ENCODE measurements at places on chromosomes 4 and X.

DNA sequence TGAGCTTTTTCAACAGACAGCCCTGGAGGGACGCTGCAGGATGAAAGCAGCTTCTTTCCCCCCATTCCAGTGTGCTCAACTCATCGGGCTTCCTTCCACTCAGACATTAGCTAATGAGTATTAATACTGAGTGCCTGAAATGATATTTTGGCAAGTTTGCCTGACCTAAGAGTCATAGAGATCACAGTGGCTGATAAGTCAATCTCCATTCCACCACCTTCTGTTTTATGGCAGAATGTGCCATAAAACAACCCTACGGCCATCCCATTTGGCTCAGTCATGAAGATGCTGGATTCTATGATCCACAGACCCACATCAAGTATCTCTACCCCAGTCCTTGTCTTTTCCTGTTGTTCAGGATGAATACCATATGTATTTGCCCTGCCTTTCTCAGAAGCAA, 48.3 kb upstream of the MAB21L2 start:
- no peak for DNase-seq

GRCh38 chrX:15946783-15947580, 92.4 kb upstream of the AP1S2 start:
- DNase-seq = peak; percentile 35

GRCh38 chr4:105058177-105058812, 88.4 kb upstream of the TET2 start:
- peak; percentile 16 for DNase-seq

DNA sequence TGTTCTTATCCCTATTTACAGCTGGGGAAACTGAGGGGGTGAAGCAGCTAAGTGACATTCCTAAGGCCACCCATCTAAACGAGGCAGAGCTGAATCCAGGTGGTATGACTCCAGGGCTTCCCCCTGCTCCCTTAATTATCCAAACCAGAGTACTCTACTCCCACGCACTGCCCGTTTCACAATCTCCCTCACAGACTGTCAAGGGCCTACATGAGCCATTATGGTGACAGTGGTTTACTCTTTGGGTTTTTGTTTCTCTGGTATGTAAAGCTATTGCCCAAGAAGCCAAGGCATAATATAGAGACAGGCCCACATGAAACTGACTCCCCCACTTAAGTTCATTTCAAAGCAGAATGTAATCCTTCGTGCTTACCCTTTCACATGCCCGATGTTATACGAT, 95.1 kb downstream of the NHS start:
- DNase-seq = peak; percentile 20

DNA sequence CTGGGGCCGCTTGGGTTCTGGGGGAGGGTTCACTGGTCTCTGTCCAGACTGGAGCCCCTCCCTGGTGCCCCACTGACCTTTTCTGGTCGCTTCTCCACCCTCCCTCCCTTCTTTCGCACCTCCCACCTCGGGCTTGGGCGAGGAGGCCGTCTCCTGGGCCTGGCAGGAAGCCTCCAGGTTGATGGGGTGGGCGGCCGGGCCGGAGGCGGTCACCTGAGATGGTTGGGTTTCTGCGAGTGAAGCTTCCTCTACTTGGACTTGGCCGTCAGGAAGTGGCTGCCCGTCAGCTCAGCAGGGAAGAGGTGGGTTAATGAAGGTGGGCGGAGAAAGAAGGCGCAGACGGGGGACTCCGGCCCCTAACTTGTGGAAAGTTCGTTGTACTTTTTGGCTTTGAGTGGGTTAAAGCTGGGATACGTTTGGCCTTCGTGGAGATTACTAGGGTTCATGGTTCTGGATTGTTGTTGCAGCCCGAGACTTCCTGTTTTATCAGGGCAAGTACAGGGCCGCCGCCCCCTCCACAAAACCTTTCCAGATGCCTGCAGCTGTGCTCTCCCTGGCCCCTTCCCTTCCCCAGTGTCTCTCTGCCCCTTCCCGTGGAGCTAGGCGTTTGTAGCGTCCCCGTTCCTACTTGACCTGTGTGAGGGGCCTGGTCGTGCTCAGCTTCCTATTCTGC, 1.2 kb downstream of the AKAP17A start:
- peak; percentile 39 for DNase-seq

DNA sequence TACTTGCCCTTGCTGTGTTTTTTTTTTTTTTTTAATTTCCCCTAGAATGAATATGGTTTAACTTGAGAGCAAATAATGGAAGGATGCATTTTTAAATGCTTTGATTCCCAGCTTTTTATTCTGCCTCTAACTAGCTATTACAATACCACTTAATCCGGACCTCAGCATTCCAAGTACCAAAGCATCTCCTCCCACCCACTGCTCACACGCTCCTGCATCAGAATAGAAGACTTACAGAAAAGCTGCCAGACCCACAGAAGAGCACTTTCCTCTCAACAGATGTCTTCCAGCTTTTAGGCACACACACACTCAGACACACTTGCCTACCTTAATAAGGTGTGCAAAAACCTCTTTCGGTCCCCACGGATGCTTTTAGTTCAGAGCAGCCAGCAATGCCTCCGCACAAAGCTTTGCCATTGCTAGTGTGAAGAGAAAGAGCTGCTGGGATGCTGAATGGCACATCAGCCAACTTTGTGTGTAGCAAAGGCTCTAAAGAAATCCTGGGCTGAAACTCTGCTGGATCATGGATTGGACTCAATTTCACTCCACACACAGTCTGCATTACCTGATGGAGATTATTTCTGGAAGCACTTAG, 1056.2 kb downstream of the DMD start:
- DNase-seq = no peak

DNA sequence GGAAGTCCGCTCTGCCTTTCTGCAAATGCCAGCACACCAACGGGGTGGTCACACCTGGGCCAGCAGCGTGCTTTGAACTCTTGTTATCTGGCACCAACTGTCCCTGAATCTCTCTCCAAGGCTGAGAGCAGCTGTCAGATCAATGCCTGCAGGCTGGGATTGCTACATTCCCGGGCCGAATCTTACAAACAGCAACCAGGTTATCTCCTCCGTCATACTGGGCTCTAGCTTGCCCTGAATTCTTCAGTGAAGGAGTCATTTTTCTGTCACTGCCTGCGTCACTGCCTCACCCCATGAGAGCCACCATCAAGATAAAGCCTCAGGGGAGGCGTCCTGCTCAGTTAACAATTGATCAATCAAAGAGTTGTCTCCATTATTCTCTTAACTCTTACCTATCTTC, 329.4 kb upstream of the PPARGC1A start:
- no peak for DNase-seq

GRCh38 chr4:165198329-165198728, 9.0 kb upstream of the KLHL2 start:
- no peak for DNase-seq

GRCh38 chrX:48667509-48667908, 16.1 kb upstream of the WAS start:
- DNase-seq = peak; percentile 68

GRCh38 chr4:38354872-38355271, 309.1 kb upstream of the KLF3 start:
- DNase-seq = no peak

- DNase-seq = no peak
These were observed 49.3 kb upstream of the EPGN start for GRCh38 chr4:74258963-74259362.

Data from suppressor macrophage treated with lipopolysaccharide for 4 hours (primary cell).